Posterior cingulate gyrus (tissue), 11 donors: ENCODE measurements at places on chromosomes 6 and 20.

DNA sequence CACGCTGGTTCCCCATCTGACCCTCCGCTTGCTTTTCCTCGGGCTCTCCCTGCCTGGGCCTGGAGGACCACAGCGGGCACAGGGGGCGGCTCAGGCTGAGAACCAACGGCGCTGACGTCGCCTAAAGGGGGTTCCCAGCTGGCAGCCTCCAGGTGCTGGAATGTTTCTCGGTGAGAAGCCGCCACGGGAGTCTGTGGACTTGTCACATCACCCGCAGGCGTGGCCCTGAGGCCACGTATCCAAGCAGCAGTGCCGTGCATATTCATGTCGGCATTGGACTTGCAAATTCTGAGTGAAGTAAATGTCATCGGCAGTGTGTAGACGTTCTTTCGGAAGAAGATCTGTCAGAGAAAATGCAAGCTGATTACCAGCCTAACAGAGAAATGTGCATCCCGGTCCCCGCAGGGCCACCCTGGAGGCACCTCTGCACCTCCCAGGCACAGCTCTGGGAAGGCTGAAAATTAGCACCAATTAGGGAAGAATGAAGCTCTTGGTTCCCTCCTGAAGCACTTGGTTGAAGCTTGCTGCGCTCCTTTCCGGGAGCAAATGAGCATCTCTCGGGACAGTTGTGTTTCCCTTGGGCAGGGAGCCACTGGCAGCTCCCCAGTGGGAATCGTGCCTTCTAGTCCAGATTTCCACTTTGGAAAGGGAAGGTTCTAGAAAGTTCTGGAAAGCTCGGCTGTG, 24.3 kb downstream of the NTSR1 start:
- DNase-seq, result no peak

GRCh38 chr6:30364591-30364990, 19.6 kb downstream of the RPP21 start:
- no peak for DNase-seq

DNA sequence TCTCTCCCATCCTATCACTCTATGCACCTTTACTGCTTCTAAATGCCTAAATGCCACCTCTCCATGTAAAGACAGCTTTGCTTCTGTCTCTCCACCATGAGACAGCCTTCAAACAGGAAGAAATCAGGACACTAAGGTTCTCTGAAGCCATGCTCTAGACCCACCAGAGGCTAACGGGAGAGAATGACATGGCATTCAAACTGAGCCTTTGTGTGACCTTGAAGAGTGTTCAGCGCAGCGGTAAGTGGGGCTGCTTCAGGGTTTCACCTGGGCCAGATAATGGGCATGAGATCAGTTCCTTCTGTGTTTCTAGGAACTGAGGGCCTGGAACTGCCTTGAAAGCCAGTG, 20.1 kb downstream of the FAM50B start:
- DNase-seq, result no peak

- no peak for DNase-seq
Measured at GRCh38 chr6:30530014-30530413, 26.3 kb downstream of the GNL1 start.

DNA sequence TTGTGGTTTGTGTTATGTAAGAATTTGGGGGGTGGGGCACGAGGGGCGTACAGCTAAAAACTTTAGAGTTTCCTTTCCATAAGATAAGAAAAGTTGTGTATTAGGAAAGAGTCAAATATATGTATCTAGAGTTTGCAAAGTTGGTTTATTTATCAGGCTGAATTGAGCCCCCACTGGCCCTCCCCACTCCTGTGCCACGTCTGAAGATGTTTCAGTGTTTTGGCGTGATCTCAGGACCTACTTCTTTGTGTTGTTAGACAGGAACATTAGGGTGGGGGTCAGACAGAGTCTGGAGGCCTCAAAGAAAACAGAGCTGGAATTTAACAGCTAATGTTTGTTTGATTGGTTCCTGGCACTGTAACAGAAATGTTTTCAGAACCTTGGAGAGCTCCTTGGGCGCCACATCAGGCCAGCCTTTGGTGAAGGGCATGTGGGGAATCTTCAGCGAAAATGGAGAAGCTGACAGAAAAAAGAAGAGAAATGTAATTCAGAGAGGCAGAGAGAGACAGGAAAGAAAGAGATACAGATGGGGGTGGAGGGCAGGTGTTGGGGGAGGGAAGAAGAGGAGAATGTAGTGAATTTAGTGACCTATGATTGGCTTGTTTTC, 674 bp downstream of the NRSN1 start:
- DNase-seq, result no peak
